ENCODE measurements at places on chromosomes 1 and 21.

DNA sequence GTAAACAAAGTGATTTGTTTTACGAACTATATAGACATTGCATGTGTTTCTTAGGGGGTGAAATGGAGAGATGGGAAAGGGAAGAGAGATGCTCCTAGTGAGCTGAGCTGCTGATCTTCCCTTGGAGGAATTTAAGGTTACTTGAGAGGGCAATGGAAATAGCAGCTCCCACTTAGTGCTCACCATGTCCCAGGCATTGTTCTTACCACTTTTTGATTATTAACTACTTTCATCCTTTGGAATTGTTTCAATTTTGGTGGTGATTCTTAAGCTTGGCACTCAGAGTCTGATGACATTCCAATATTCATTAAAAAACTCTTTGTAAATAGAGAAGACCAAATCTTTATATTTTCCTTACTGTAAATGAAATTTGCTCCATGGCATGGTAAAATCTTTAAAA is 124.9 kb downstream of the ITSN1 start:
- no peak for DNase-seq

DNA sequence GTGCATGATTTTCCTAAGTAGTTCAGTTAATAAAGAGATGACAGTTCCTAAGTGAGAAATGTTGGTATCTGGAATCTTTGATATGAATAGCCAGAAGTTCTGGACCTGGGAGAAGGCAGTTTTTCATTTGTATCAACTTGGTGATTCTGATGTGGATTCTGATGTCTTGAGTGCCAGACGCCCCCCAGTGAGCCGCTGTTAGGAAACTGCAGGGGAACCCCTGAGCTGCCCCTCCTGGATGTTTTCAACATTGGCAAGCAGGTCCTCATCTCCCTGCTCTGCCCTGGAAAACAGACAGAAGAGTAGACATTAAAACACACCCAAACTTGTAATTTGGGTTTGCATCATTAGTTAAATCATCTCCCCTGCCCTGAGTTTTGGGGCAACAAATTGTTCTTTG is 7.4 kb downstream of the ETS2 start:
- no peak for DNase-seq

DNA sequence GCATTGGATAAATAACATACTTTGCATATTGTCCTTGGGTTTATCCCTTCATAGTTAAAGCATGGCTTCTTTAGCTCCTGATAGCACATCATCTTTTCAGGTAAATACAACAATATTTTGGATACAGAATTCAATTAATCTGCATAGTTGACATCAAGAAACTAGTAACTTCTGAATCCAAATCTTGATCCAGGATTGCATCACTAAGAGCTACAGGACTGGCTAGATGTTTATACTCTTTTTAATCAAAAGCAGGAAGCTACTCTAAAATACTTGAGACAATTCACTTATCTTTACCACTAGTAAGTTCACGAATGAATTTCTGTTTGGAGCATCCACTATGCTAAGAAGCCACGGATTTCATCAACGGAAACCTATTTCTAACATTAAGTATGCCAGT is 54.2 kb upstream of the SLC44A3 start:
- DNase-seq: no peak

DNA sequence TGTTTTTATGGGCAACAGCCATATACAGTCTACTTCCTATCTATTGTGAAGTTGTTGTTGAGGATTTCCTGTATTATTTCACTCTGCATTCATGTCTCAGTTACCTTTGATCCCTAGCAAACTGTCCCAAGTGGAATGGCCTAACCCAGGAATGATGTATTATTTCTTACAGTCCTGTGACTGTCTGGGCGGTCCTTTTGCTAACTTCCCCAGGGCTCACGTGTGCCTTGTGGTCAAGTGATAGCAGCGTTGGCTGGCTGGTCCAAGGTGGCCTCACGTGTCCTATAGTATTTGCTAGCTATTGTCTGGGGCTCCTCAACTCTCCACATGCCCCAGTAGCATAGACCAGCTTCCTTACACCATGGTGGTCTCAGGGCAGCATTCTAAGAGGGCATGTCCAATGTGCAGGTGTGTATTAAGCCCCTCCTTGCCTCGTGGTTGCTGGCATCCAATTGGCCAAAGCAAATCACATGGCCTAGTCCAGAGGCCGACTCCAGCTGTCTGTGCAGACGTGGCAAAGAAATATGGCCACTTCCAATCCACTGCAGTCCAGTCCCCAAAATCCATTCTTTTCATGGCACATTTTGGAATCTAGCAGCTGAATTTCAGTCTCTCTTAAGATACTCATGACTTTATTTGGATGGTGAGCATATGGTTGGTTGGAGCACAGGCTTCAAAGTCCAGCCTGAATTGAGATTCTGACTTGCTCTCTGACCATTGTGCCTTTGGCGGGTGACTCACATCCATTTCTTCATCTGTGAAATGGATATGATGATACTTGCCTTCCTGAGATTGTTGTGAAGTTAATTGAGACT is 94.1 kb downstream of the GALNT2 start:
- no peak for DNase-seq

DNA sequence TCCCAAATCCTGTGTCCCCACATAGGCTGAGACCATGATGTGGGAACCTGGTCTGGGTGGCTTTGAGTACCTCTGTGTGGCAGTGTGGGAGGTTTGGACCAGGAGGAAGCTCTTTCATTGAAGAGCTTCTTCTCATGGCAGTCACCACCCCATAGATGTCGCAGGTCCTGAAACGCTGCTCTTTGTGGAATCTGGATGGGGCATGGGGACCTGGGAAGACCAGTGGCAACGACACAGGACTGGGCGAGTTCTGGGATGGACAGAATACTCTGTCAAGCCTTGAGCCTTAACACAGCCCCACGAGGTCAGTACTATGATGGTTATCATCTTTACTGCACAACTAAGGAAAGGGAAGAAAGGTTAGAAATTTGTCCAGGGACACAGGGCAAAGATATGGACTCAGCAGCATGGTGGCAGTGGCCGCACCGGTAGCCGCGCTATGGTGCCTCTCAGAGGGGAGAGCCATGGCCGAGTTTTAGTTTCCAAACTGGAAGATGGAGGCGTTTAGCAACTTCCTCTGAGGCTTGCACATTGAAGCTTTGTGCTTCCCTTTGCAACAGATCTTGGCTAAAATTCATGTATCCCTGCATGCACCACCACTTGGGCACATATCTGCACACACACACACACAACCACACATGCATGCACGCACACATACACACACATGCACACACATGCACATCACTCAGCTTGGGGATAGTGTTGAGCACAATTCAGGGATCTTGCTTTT is 117.7 kb upstream of the C1orf174 start:
- DNase-seq: no peak

GRCh38 chr1:6819246-6820040 is 34.2 kb downstream of the CAMTA1 start:
- DNase-seq: no peak
